ENCODE measurements at places on chromosomes 6 and 20. TPM values are rescaled to one million over a fixed set of nuclear protein-coding genes. Genes with fewer than 3 reads are reported as not detected.

Gene ESR1
- total RNA-seq, result 0.75 TPM

Gene BAK1
- total RNA-seq, result 18.8 TPM

Gene CAGE1
- not detected for total RNA-seq

Gene GPR6
- not detected for total RNA-seq

Gene NOX3
- not detected for total RNA-seq

Gene SLC22A2
- total RNA-seq, result not detected

Gene SFT2D1
- total RNA-seq, result 25.1 TPM
